Right ventricle myocardium superior (tissue), 1 donor: ENCODE measurements at places on chromosomes 6 and 20.

GRCh38 chr20:61352346-61353260, 100.5 kb downstream of the CDH4 start:
- DNase-seq, result no peak

GRCh38 chr20:34820805-34821578, 4.5 kb downstream of the NCOA6 start:
- DNase-seq, result no peak

DNA sequence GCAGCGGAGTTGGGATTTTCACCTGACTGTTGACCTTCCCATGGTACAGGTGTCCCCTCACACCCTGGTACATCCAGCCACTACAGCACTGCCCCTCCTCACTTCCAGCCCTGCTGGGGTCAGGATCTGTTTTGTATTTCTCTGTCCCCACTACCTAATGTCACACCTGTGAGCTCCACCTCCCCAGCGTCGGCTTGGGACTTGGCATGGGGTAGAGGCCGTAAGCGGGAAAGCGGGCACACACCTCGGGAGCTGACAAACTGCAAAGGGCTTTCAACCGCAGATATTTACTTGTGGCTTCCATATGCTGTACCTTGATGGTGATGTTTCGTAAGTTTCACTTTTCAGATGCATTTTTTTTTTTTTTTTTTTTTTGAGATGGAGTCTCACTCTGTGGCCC, 5.4 kb upstream of the CCN5 start:
- no peak for DNase-seq

GRCh38 chr6:114785235-114786127, 442.7 kb upstream of the HS3ST5 start:
- DNase-seq, result no peak
